PC-3 (cell line): ENCODE measurements at places on chromosomes 7 and 10. TPM values are rescaled to one million over a fixed set of nuclear protein-coding genes. Genes with fewer than 3 reads are reported as not detected.

Gene NUDT13
- 1.1 and 1.8 TPM in 2 replicates for total RNA-seq

Gene TMEM213
- not detected in 2 replicates for total RNA-seq

Gene HOXA6
- 6.9 and 8.3 TPM in 2 replicates for total RNA-seq

Gene HOXA9
- total RNA-seq: 69.0 and 85.3 TPM in 2 replicates

Gene IGFBP1
- 1.3 and 1.5 TPM in 2 replicates for total RNA-seq

Gene VAX1
- 0.12 and 0.98 TPM in 2 replicates for total RNA-seq

Gene OR2AE1
- 0.18 TPM in 1 of 2 replicates, not detected in the other for total RNA-seq

Gene FAM204A
- 27.3 and 34.2 TPM in 2 replicates for total RNA-seq

Gene TCAF2
- 7.9 and 9.7 TPM in 2 replicates for total RNA-seq

Gene ANKRD7
- total RNA-seq: not detected in 2 replicates

Gene PLCE1
- 9.2 and 11.4 TPM in 2 replicates for total RNA-seq

Gene ASAH2
- total RNA-seq: 0.75 and 14.0 TPM in 2 replicates

Gene CHRM2
- not detected in 2 replicates for total RNA-seq

Gene COL26A1
- not detected in 2 replicates for total RNA-seq

Gene CYP2C19
- total RNA-seq: not detected in 2 replicates

Gene NEUROD6
- total RNA-seq: not detected in 2 replicates

Gene SEC23IP
- 39.3 and 42.7 TPM in 2 replicates for total RNA-seq

Gene ESYT2
- total RNA-seq: 76.1 and 78.0 TPM in 2 replicates

Gene GLRX3
- 98.1 and 107 TPM in 2 replicates for total RNA-seq

Gene HTR5A
- total RNA-seq: not detected in 2 replicates
